ENCODE measurements at places on chromosomes 3 and 15.
A peak's percentile ranks its signal among the peaks of the same experiment; 100 is the strongest.

- no peak for DNase-seq
Measured at GRCh38 chr3:114669614-114670013, 375.8 kb downstream of the TIGIT start.

GRCh38 chr3:56087451-56088053 lies 380.7 kb downstream of the ERC2 start:
- no peak for DNase-seq

GRCh38 chr3:184058029-184058428 lies 5.2 kb downstream of the HTR3C start:
- no peak for DNase-seq

- peak; percentile 29 for DNase-seq
Measured at GRCh38 chr15:90400759-90401314, 12.8 kb downstream of the IQGAP1 start.

GRCh38 chr3:159818399-159818798 lies 170.2 kb upstream of the IL12A start:
- DNase-seq: no peak

GRCh38 chr3:43786102-43786501 lies 95.4 kb downstream of the ABHD5 start:
- no peak for DNase-seq

- DNase-seq: no peak
Measured at GRCh38 chr15:61916104-61916503, 144.1 kb downstream of the VPS13C start.

GRCh38 chr3:24197809-24198208 lies 252.7 kb downstream of the NR1D2 start:
- DNase-seq: no peak

DNA sequence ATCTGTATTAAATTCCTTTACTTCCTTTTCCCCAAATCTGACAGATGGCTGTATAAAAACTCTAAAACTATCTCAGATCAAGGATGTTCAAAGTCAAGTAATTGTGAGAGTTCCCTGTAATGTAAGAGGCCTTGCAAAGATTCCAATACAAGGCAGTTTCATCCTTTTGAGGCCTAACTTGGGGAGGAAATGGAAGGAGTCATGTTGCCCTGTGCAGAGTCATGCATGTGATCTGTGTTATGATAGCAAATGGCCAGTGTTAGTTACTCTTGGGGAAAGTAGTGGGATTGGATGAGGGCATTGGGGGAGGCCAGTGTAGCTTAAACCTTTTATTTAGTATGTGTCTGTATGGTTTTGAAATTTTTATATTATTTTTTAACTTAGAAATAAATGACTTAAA lies 23.7 kb upstream of the FBXL22 start:
- DNase-seq: no peak

DNA sequence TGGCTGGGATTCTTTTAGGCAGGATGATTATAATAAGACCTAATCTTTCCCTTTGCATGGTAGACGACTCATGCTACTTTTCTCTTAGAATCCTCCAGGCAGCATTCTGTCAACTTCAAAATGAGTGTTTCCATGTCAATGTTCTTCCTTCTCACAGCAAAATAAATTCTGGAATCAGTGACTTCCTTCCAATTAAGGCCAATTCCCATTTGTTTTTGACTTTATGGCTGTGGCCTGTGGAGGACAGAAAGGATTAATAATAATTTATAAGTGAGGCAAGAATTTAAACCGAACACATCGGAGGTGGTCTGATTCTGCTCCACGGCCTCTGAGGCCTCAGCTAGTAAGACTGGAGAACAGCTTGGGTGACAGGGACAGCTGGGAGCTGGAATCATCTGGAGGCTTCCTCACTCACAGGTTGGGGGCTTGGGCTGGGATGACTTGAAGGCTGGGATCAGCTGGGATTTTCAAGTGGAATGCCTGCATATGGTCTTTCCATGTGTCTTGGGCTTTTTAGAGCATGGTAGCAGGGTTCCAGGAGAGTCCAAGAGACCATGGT lies 241.8 kb upstream of the MCTP2 start:
- no peak for DNase-seq

GRCh38 chr3:58471025-58471887 lies 20.6 kb upstream of the KCTD6 start:
- DNase-seq: peak; percentile 52

DNA sequence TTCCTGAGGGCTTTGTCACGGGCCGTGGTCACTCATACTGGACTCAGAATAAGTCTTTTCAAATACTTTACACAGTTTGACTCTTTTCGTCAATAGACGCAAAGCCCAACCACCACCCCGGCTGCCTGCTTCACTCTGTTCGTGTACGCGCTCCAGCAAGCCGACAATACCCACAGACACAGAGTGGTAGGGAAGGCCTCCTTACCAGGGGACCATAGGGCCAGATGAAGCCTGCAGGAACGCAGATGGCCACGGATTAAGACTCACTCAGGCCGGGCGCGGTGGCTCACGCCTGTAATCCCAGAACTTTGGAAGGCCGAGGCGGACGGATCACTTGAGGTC lies 29.7 kb downstream of the EFCAB12 start:
- DNase-seq: no peak

DNA sequence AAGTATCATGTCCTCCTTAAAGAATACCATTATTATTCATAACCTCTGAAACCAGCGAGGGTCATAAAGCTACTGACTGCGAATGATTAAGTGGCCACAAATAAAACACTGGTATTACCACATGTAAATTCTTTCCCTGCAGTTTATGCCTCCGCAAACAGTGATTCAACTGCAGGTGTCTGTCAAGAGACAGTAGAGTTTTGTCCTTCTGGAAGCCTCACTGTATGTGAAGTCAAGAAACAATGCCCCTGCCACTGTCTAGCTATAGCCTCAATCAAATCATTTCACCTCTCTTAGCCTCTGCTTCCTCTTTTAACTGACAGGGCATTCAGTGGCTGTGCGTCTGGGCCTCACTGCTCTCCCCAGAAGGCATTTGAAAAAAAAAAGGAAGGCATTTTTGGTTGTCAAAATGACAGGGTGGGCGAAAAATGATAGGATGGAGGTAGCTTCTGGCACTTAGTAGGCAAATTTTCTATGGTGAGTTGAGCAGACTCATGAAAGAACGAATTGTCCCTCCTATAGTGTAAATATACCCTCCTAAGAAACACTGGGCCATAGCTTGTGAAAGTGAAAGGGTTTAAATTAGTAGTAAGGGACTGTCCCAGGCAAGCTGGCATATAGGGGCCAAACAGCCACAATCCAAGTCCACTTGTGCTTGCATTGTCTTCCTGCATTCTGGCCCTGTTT lies 66.7 kb downstream of the FILIP1L start:
- no peak for DNase-seq

GRCh38 chr15:78715434-78715833 lies 74.4 kb upstream of the CHRNB4 start:
- DNase-seq: no peak

DNA sequence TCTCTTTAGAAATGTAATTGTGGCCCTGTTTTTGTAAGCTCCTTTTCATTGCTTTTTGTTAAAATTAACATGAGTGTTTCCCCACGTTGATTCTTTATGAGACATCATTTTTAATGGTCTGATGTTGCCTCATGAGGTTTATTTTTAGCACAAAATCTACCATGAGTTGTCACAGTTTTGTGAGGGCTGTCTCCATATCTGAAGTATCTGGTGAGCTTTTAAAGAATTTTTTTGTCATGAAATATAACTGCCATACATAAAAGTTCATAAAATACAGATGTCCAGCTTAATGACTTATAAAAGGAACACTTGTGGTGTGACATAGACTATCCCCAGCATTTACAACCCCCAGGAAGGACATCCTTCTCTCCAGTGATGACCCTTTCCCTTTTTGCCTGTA lies 34.3 kb upstream of the CEMIP start:
- DNase-seq: no peak

DNA sequence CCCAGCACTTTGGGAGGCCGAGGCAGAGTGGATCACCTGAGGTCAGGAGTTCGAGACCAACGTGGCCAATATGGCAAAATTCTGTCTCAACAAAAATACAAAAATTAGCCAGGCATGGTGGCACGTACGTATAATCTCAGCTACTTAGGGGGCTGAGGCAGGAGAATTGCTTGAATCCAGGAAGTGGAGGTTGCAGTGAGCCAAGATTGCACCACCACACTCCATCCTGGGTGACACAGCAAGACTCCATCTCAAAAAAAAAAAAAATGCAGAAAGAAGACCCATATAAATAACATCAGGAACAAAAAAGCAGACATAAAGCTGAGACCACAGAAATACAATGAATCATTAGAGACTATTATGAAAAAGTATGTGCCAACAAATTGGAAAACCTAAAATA lies 235.2 kb upstream of the VEPH1 start:
- no peak for DNase-seq

DNA sequence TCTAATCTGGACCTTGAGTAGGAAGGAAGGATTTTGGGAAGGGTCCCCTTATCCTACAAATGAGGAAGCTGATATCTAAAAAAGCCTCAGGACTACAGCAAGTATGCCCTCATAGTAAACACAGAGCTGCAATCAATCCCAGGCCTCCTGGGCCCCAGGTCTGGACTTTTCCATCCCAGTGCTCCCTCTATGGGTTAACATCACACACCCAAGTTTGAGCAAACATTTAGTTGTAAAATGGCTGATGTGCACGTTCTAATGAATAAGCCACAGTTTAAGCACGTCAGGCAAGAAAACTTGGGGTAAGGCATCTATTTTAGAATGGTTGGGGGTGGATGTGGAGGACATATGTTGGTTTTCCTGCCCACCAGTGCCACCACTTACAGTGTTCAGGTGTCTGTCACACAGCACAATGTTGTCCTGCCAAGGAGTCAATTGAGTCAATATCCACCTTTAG lies 44.3 kb upstream of the UBE2E1 start:
- no peak for DNase-seq

DNA sequence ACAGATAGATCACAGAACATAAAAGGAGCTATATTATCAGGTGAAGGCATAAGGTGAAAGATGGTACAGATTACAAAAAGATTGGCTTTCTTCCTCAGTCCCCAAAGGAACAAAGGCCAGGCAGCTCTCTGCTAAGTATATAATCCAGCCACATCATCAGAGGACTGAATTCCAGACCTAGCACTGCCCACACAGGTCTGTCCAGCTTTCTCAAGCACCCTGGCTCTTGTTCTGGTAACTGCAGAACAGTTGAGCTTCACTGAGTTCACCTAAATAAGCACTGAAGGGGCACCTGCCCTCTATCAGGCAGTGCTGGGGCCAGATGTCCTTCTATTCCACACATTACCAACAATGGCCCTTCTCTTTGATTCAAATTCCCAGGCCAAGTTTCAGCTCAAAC lies 6.3 kb downstream of the DUOXA1 start:
- DNase-seq: no peak

- no peak for DNase-seq
Measured at GRCh38 chr3:188884299-188885043, 287.3 kb upstream of the TPRG1 start.

DNA sequence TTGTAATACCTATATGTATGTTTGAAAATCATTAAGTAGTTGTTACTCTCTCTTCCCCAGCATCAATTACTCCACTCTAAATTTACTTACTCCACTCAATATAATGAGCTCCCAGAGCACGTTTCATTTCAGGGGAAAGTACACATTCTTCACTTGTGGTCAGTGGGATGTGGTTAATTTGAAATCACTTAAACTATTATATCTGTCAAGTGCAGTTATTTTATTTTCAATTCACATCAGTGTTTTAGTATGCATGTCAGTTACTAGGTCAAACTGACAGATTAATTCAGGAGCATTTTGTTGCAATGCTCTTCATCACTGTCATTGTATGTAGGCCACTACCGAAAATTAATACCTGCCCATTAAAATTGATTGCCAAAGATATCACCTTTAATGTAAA lies 376.1 kb downstream of the ZIC4 start:
- DNase-seq: no peak

DNA sequence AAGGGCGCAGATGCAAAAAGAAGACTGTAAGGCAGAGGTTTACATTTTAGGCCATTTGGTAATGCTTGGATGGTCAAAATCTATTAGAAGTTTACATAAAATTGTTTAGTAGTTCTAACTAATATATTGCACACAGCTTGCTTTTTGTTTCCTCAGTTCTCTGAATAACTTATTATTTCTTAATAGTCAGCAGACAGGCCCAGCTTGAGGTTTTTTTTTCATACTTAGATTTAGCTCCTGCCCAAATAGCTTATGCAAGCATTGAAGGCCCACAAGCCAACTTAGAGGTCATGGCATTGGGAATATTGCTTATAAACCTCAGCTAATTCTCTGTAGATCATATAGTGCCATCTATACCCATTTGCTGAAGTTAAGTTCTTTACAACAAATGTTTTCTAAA lies 172.5 kb downstream of the RAP2B start:
- no peak for DNase-seq

DNA sequence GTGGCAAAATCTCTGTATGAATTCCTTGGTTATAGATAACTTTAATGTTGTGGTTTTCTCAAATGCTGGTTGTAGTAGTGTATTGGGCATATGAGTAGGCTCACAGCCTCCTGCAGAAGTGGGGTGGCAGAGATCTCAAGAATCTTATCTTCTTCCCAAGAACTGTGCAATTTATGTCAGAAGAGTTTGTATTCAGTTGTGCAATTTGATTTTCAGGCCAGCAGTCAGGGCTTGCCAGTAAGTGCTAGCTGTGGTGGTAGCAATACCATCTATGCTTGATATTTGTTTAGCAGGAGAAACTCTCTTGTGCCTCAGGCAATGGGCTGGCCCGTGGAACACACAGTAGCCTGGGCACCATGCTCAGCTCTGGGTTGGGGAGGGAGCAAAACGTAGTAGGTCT lies 58.4 kb upstream of the GOLIM4 start:
- no peak for DNase-seq

GRCh38 chr15:55937040-55937439 lies 56.4 kb downstream of the NEDD4 start:
- no peak for DNase-seq

DNA sequence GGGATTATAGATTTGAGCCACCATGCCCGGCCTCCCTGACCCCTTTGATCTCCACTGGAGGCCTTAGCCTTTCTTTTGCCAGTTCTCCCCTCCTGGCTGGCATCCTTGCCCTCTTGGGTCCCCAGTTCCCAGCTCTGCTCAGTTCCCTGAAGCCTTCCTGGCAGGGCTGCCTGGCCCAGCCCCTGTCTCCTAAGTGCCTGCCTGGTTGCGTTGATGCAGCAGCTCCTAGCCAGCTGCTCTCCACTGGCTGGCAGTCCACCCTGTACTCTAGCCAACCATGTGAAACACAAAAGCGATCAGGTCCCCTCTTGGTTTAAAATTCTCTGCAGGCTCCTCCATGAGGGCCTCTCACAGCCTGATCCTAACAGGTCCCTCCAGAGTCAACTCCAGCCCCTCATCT lies 184.7 kb downstream of the RAB11A start:
- DNase-seq: no peak

DNA sequence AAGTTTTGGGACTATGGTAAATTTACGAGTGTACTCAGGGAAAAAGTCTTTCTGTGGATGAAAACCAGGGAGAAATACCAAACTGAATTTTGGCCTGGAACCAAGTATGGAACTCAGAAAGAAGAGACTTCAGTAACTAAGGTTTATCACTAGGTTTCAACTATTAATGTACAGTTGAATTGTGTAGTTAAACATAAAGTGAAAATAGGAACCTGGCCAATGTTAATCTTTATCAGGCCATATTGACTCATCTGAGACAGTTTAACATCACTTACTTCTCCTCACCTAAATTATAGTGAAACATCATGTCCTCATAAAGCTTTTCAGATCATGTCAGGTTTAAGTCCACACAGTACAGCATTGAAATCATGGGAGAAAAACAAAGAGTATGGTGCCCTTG lies 197.7 kb downstream of the LSAMP start:
- no peak for DNase-seq

- no peak for DNase-seq
Measured at GRCh38 chr3:196803891-196804468, 63.7 kb upstream of the SENP5 start.

All from stimulated activated CD4-positive, alpha-beta T cell treated with anti-CD3 and anti-CD28 coated beads, Interleukin-15, amount 100 ng/mL, for 48 hours (primary cell).